ENCODE measurements at places on chromosomes 4 and X.

DNA sequence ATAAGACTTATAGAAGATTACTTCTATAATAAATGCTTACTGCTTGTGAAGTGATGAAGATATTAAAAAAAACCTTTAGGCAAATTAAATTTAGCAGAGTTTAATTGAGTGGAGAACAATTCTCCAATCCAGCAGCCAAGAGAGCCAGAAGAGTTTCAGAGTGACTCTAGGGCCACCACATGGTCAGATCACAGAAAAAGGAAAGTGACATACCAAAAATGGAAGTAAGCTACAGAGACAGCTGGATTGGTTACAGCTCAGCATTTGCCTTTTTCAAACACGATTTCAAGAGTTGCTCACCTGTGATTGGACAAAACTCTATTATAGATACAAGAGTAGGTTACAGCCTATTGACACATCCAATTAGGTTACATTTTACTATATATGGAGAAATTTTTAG lies 79.0 kb upstream of the TRAM1L1 start:
- DNase-seq = no peak

DNA sequence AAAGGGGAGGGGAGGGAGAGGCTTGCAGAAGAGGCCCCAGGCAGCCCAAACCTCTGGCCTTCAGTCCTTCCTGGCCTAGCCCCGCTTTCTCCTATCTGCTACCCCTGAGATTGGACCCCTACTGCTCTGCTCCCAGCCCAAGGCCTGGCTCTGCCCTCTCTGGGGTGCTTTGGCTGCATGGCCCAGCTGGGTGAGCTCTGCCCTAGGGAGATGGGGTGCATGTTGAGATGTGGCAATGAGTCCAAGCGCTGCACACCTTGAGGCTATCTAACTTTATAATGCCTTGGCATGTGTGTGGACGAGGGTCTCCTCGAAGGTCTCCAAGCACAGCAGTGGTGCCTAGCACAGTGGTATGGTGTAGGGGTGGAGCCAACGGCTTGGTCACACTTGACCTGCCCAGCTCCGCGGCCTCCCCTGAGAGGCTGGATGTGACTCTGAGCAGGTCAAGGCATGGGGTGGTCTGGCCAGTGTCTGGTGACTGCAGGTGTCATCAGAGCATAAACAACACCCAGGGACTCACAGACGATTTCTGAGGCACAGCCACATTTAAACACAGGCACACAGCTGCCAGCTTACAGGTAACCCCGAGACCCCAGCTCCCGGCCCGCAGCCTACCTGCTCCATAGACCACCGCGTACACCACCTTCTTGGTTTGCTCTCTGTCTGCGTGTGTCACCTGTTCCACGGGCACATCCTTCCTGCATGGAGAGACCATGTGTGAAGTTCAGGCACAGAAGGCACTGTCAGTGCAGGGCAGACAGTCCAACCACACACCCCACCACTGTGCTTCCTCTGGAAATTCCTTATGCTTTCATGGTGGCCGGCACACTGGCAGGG lies 36.3 kb downstream of the NAT8L start:
- no peak for DNase-seq

GRCh38 chr4:177587989-177588388 lies 145.8 kb upstream of the AGA start:
- DNase-seq = no peak

- DNase-seq = no peak
Observed at GRCh38 chr4:8209181-8209874, 10.2 kb downstream of the SH3TC1 start.

- DNase-seq = no peak
Observed at GRCh38 chrX:133813971-133814370, 171.4 kb downstream of the GPC3 start.

DNA sequence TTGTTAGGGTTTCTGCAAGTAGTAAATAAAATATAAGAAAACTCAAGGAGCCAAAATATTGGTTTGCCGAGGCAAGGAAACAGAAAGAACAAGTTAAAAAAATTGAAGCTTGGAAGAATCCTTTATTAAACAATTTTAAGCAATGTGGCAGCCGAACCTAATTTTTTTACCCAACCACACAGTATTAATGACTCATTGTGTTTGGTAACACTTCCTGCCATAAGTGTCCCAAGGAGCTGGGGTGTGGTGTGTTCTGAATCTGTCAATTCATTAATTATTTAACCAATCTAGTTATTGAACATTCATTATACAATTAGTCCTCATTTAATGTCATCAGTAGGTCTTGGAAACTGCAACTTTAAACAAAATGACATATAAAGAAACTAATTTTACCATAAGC lies 19.3 kb upstream of the CPE start:
- DNase-seq = peak; percentile 78

GRCh38 chr4:147786031-147786430 lies 54.1 kb downstream of the ARHGAP10 start:
- no peak for DNase-seq

GRCh38 chr4:147059064-147059731 lies 113.5 kb upstream of the TTC29 start:
- no peak for DNase-seq

DNA sequence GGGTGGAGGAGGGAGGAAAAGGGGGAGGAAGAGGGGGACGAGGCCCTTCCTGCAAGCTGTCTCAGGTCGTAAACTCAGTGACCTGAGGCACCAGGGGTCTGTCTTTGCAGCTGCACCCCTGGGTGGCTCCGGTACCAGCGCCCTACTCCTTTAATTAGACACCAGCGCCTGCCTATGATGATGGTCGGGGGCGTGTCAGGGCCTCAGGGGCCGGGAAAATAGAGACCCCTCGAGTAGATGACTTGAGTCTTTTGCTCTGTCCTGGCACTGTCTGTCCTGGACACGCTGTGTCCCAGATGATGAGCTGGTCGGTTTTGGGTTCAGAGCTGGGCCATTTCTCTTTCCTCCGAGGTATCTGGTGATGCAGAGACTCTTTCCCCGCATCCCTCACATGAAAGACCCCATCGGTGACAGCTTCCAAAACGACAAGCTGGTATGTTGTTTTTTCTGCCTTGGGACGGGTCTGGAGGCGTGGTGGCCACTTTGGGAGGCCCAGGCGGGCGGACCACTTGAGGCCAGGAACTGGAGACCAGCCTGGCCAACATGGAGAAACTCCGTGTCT lies 11.2 kb downstream of the SLC25A6 start:
- no peak for DNase-seq

GRCh38 chrX:142186103-142186502 lies 19.0 kb downstream of the MAGEC2 start:
- DNase-seq = no peak

DNA sequence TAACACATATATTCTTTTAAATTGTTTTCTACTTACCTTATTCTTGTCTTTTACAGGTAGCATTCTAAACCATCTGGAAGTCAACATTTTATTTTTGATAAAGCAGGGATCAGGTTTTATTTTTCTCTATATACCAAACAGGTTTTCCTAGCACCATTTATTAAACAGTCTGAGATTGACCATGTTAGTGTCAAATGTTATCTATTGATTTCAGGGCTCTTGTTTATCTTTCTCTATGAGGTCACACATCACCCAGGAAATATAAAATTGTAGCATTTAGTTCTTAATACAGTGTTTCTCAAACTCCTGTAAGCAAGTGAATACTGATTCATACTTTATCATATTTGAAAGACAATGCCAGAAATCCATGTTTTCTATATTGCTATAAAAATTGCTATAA lies 28.1 kb downstream of the PPP4R3C start:
- no peak for DNase-seq

- DNase-seq = peak; percentile 2
Observed at GRCh38 chrX:11172415-11172814, 61.3 kb downstream of the HCCS start.

DNA sequence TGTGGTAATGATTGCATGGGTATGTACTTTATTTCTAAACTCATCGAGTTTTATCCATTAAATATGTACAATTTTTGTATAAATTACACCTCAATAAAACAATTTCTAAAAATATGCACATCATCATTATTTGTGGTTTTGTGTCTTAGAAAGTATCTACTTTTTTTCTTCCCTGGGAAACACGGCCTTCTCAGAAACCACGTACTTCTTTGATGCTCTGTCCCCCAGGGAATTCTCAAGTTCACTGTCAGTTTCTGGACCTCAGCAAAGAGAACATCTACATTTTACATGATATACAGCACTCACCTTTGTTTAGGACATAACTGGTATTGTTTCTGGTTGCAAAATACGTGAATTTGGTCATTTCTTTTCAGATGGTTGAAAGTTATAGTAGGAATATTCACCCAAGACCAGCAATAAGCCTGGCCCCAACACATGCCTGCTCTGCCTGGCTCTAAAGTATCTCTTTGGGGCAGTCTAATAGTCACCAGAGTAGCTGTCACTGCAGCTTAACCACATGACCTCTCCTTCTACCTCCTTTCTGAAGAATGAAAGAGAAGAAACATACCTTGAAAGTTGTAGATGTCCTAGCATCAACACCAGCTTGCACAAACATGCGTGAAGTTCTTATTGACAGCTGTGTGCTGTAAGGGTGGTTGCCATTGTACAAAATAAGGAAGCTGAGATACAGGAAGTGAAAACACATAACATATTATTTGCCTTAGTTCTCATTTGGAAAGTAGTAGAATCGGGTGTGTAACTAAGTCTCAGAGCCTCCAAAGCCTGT lies 48.4 kb upstream of the SPANXN4 start:
- DNase-seq = no peak

DNA sequence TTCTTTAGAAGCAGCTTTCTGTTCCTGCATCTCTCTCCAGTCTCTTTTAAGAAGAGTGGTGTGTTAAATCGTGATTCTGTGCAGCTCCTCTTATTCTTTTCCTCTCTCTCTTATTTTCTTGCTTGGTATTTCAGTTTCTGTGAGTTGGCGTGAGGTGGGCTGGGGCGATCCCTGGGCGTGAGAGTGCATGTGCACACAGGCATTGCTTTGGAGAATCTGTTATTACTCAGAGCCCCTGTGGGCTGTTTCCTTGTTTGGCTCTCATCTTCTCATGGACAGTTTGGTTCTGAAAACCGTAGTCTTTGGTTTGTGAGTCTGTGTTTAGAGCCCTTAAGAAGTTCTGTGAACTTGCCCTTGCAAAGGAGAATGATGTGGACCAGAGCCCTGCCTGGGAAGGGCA lies 97.2 kb upstream of the CLNK start:
- no peak for DNase-seq
